ENCODE measurements at places on chromosomes 3 and 15. TPM values are rescaled to one million over a fixed set of nuclear protein-coding genes. Genes with fewer than 3 reads are reported as not detected.

The KLHL40 gene
- not detected for total RNA-seq

The NPAP1 gene
- total RNA-seq: not detected

The GPR27 gene
- total RNA-seq: 5.5 TPM

The GREM1 gene
- 142 TPM for total RNA-seq

The CRTAP gene
- 276 TPM for total RNA-seq

The CCR9 gene
- total RNA-seq: not detected

The NRG4 gene
- not detected for total RNA-seq

The DUOXA2 gene
- not detected for total RNA-seq

The LRRK1 gene
- 11.3 TPM for total RNA-seq

The MUC20 gene
- total RNA-seq: 8.4 TPM

- no peak overlapping the region for H3K4me3 ChIP-seq
- no peak overlapping the region for H3K27ac ChIP-seq
- peaks cover 20% of the 10 kb centered on the region for H3K36me3 ChIP-seq
- DNase-seq: no peak
- H3K27me3 ChIP-seq: no peaks in the 10 kb centered on the region
Measured at GRCh38 chr3:138408751-138409570, 25.5 kb upstream of the ESYT3 start.

- H3K27me3 ChIP-seq: no peaks in the 10 kb centered on the region
- peaks cover 16% of the 10 kb centered on the region for H3K4me1 ChIP-seq
- no peak for DNase-seq
- no peaks in the 10 kb centered on the region for H3K36me3 ChIP-seq
- no peak overlapping the region for H3K4me3 ChIP-seq
Measured at GRCh38 chr3:57957824-57958223, 50.4 kb upstream of the FLNB start.

- H3K27ac ChIP-seq: no peak overlapping the region
- no peaks in the 10 kb centered on the region for H3K36me3 ChIP-seq
- no peak for DNase-seq
- no peak overlapping the region for H3K4me3 ChIP-seq
Measured at GRCh38 chr3:7166460-7166859, 305.5 kb downstream of the GRM7 start.

GRCh38 chr3:104810896-104811295 lies 555.8 kb upstream of the ALCAM start:
- no peak for DNase-seq
- no peak overlapping the region for H3K27ac ChIP-seq
- H3K36me3 ChIP-seq: no peaks in the 10 kb centered on the region
- H3K27me3 ChIP-seq: no peaks in the 10 kb centered on the region
- no peaks in the 10 kb centered on the region for H3K4me1 ChIP-seq
- no peak overlapping the region for H3K4me3 ChIP-seq

DNA sequence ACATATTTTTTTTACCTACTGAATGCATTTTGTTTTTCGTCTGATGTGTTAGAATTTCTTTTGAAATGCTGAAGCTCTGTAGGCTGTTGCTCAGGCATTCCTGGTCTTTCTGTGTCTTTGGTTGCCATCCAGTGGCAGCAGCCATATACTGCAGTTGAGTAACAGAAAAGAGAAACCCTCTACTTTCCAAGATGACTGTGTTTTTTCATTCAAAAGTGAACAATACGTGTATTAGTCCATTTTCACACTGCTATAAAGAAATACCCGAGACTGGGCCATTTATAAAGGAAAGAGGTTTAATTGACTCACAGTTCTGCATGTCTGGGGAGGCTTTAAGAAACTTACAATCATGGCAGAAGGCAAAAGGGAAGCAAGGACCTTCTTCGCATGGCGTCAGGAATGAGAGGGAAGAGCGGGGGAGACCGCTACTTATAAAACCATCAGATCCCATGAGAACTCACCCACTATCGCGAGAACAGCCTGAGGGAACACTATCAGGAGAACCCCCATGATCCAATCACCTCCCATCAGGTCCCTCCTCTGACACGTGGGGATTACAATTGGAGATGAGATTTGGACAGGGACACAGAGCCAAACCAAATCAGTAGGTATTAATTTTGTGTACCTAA lies 4.7 kb upstream of the GOLGA8B start:
- no peaks in the 10 kb centered on the region for H3K36me3 ChIP-seq
- H3K27me3 ChIP-seq: peaks cover 13% of the 10 kb centered on the region

DNA sequence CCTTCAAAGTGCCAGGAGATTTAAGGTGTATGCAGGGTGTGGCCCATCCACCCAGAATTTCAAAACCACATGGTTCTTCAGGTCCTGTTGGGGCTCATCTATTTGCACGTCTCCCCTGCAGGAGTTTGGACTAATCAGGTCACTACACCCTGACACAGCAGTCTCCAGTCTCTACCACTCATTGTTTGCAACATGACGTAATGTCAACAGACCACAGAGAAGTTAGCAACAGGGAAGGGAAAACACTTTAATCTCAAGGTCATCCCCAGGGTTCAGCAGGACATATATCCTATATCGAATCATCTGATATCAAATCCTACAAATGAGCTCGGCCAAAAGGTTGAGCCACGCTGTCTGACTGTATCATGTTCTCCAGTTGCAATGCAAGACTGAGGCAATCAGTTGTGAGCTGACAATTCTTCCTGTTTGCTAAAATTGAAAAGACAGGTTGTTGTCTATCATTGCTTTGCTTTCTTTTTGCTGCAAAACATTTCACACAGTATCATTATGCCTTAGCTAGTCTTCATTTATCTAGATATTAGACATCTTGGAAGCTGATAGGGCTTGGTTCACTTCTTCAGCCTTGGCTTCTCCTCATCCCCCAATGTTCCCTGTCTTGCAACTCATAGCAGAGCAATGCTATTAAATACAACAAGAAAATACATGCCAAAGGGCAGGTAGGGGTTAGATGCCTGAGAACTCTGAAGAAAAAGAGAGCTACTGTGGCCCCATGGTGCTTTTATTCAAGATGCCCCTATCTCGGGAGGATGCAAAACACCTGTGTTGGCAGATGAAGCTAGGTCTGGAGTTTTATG lies 13.4 kb upstream of the LEKR1 start:
- peaks cover 49% of the 10 kb centered on the region for H3K4me1 ChIP-seq
- no peak overlapping the region for H3K27ac ChIP-seq
- no peak for DNase-seq
- no peaks in the 10 kb centered on the region for H3K27me3 ChIP-seq
- H3K4me3 ChIP-seq: no peak overlapping the region

- H3K27me3 ChIP-seq: peaks cover 6% of the 10 kb centered on the region
- H3K36me3 ChIP-seq: no peaks in the 10 kb centered on the region
- peak; percentile 47 for DNase-seq
- H3K27ac ChIP-seq: no peak overlapping the region
- H3K4me1 ChIP-seq: peaks cover 5% of the 10 kb centered on the region
Measured at GRCh38 chr3:116939091-116939490, 229.5 kb downstream of the TUSC7 start.

GRCh38 chr3:154571553-154572226 lies 141.7 kb upstream of the GPR149 start:
- H3K27me3 ChIP-seq: no peaks in the 10 kb centered on the region
- no peak overlapping the region for H3K27ac ChIP-seq

- peaks cover 10% of the 10 kb centered on the region for H3K4me1 ChIP-seq
- H3K36me3 ChIP-seq: no peaks in the 10 kb centered on the region
- H3K4me3 ChIP-seq: peak overlapping the region; percentile 62
- no peak overlapping the region for H3K27ac ChIP-seq
- H3K27me3 ChIP-seq: peaks cover 11% of the 10 kb centered on the region
Measured at GRCh38 chr15:31483053-31483985, 156.7 kb downstream of the KLF13 start.

DNA sequence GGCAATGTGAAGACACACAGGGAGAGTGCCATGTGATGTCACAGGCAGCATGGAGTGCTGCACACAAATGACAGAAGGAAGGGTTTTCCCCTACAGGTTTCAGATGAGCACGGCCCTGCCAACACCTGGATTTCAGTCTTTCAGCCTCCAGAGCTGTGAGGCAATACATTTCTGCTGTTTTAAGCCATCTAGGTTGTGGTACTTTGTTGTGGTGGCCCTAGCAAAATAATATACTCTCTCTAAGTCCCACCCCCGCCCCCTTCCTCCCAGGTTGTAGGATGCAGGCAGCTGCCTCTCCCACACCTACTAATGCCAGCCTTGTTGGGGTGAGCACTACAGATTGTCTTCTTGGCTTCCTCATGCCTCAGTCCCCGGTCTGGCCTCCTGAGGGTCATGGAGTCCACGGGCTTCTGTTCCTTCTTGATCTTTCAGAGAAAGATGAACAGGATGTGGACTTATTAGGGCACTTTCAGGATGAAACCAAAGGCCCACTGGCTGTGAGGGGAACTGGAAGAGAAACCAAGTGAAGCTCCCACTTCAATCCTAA lies 180.0 kb downstream of the CD47 start:
- H3K36me3 ChIP-seq: no peaks in the 10 kb centered on the region
- no peak overlapping the region for H3K27ac ChIP-seq
- H3K4me1 ChIP-seq: peaks cover 15% of the 10 kb centered on the region
- no peaks in the 10 kb centered on the region for H3K27me3 ChIP-seq

DNA sequence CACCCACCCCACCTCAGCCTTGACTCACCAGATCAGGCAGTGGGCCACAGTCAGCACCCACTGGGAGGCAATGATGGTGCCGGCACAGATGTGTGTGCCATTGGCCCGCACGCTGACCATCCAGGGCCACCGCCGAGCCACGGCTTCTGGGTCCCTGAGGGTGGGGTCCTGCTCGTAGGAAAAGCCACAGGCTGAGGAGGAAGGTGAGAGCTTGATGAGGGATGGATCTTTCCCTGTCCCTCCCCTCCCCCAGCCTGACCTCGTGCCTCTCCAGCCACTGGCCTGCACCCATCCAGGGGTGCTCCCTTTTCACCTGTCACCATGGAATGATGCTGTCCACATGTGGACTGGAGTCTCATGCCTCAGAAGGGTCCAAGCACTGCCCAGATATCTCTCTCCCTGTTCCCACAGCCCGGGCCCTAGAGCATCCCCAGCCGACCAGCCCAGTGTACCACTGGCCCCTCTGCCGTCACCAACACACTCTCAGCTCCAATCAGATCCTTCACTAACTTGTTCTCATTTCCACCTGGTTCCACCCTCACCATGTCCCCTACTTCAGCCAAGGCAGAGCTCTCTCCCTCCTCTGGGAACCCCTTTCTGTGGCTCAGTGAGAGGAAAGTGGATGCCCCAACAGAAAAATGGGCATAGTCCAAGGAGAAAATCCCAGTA lies 2.0 kb downstream of the PRSS50 start:
- no peaks in the 10 kb centered on the region for H3K4me1 ChIP-seq
- H3K36me3 ChIP-seq: no peaks in the 10 kb centered on the region
- no peak overlapping the region for H3K27ac ChIP-seq
- DNase-seq: no peak

DNA sequence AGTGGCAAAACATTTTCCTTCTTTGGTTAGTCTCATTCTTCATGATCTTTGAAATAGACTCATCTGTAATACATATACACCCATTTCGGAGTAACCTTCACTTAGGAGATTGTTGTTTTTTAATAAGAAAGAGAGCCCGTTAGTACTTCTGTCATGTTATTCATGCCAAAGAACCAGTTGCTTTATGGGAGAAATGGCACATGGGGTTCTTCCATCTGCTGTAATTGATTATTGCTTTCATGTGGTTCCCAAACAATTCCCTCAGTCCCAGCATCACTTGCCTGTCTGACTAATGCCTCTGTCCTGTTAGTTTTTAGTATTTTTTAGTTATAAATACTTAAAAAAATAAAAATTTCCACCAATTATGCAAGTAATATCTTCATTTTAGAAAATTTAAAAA lies 33.8 kb upstream of the FAH start:
- peaks cover 15% of the 10 kb centered on the region for H3K4me1 ChIP-seq
- no peak overlapping the region for H3K4me3 ChIP-seq
- DNase-seq: no peak
- no peak overlapping the region for H3K27ac ChIP-seq

DNA sequence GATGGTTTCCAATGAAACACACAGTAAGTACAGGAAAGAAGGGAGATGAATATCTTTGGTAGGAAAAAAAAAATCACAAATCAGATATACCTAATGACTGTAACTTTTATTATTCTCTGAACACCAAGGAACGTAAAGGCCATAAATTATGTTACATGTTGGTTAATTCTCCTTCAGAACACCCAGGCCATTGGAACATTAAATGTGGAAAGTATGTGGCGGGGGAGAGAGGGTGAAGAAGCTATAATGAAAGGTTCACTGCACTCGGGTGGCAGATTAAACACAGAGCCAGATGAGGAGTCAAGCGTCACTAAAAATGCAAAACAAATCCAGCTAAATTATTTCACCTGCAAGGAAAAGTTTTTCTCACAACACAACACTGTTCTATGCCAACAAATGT lies 193.8 kb downstream of the FHIT start:
- no peaks in the 10 kb centered on the region for H3K36me3 ChIP-seq
